ENCODE measurements at places on chromosomes 2 and 18. TPM values are rescaled to one million over a fixed set of nuclear protein-coding genes. Genes with fewer than 3 reads are reported as not detected.

DNA sequence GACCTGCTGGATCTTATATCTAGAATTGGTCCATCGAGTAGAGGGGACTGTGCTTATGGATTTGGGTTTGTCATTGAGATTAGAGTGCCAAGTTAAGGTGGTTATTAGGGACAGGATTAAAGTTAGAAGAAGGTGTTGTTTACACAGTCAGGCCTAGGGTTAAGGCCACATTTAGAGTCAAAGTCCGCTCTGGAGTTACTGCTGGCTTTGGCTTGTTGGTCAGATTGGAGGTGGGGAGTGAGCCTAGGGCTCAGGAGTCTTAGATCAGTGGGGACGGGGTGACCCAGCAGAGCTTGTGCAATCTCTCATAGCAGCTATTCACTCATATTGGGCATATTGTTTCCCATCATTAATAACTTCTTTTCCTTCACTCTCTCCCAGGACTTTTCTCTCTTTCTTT is 13.5 kb upstream of the EPAS1 start:
- H3K4me1 ChIP-seq = no peaks in the 10 kb centered on the region
- H3K36me3 ChIP-seq = no peaks in the 10 kb centered on the region
- H3K27ac ChIP-seq = no peak overlapping the region
- no peaks in the 10 kb centered on the region for H3K27me3 ChIP-seq
- H3K4me3 ChIP-seq = no peak overlapping the region

DNA sequence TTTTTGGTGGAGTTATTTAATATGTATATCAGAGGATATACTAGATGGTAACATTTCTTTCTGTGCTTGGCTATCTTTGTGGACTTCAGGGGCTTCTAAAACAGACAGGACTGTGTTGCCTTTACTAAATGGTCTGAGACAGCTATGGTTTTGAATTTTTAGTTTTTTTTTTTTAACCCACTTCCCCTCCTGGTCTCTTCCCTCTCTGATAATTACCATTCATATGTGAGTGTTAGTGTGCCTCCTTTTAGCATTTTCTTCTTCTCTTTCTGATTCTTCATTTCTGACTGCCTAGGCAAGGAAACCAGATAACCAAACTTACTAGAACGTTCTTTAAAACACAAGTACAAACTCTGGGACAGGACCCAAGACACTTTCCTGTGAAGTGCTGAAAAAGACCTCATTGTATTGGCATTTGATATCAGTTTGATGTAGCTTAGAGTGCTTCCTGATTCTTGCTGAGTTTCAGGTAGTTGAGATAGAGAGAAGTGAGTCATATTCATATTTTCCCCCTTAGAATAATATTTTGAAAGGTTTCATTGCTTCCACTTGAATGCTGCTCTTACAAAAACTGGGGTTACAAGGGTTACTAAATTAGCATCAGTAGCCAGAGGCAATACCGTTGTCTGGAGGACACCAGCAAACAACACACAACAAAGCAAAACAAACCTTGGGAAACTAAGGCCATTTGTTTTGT is 52.7 kb downstream of the SMAD4 start:
- H3K27me3 ChIP-seq = no peaks in the 10 kb centered on the region
- H3K36me3 ChIP-seq = peaks cover 70% of the 10 kb centered on the region
- H3K27ac ChIP-seq = no peak overlapping the region
- DNase-seq = no peak

DNA sequence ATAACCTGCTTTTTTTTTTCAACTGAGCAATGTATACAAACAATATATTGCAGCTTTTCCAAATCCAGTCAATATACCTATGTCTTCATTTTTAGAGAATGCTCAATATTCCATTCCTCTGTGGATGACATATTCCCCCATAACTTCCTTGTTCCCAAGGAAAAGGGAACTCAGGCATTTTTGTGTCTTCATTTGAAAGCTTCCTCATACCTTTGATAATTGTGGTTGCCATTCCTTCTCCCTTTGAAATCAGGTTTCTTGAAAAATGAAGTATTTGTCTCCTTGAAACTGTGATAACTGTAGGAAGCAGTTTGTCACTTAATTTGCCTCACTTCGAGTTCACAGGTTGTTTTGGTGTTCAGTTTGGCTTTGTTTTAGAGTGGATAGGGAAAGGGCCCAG is 13.5 kb downstream of the ELAC1 start:
- H3K27ac ChIP-seq = no peak overlapping the region
- H3K36me3 ChIP-seq = peaks cover 39% of the 10 kb centered on the region
- H3K4me1 ChIP-seq = no peaks in the 10 kb centered on the region
- H3K4me3 ChIP-seq = no peak overlapping the region
- no peak for DNase-seq

GRCh38 chr18:74148543-74149070 is 284 bp downstream of the TIMM21 start:
- H3K27ac ChIP-seq = peak overlapping the region; percentile 90
- DNase-seq = no peak
- no peaks in the 10 kb centered on the region for H3K36me3 ChIP-seq
- H3K4me3 ChIP-seq = peak overlapping the region; percentile 75

- H3K4me1 ChIP-seq = no peaks in the 10 kb centered on the region
- no peaks in the 10 kb centered on the region for H3K27me3 ChIP-seq
- no peak for DNase-seq
- no peaks in the 10 kb centered on the region for H3K36me3 ChIP-seq
- H3K4me3 ChIP-seq = no peak overlapping the region
These were observed 304.5 kb downstream of the EIPR1 start for GRCh38 chr2:3073041-3073595.

- DNase-seq = no peak
- no peak overlapping the region for H3K4me3 ChIP-seq
- peaks cover 6% of the 10 kb centered on the region for H3K36me3 ChIP-seq
These were observed 18.9 kb downstream of the SLC39A10 start for GRCh38 chr2:195675783-195676427.

DNA sequence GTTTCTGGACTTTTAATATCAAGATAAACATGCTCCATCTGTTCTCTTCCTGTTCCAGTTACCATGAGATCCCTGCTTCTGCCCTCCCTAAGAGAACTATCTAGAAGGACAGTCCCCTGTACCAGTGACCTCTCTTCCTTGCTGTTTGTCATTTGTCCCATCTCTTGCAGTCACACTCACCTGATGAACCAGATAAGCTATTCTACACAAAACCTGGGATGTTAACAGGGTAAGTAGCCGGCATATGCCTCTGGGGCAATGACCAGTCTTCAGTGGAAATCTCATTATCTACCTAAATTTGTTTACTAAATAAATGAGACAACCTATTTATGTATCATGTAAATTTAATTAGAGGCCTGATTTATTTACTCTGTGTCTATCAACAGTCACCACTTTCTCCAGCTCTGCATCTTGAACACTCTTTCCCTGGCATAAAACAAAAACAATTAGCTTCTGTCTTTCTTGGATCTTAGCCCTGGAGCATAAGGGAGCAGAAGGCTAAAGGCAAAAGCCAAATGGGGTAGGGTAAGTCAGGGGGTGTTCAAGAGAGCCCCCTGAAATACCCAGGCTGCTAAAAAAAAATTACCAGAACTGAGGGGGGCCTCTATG is 337.7 kb downstream of the ALK start:
- H3K4me1 ChIP-seq = no peaks in the 10 kb centered on the region
- H3K36me3 ChIP-seq = no peaks in the 10 kb centered on the region
- DNase-seq = no peak

DNA sequence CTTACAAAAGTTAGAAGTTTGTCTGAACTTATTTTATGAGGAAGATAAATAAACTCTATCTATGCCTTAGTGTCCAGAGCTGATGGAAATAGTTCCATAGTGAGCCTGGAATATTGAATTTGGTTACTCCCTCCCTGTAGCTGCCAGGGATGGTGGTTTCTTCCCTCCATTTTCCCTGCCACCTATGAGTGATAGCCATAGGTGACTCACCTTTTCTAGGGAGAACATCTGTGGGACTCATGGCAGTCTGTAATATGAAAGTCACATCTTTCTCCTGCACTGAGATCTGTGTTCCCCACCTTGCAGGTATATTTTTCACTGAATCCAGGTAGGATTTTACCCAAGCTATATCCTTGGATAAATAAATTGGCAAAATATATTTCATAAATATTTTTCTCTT is 148.8 kb downstream of the TPGS2 start:
- no peak overlapping the region for H3K27ac ChIP-seq
- H3K4me3 ChIP-seq = no peak overlapping the region
- H3K27me3 ChIP-seq = no peaks in the 10 kb centered on the region
- no peaks in the 10 kb centered on the region for H3K4me1 ChIP-seq

GRCh38 chr2:16057661-16058060 is 117.3 kb downstream of the MYCN start:
- H3K27me3 ChIP-seq = no peaks in the 10 kb centered on the region
- H3K4me1 ChIP-seq = no peaks in the 10 kb centered on the region
- H3K36me3 ChIP-seq = no peaks in the 10 kb centered on the region
- H3K4me3 ChIP-seq = no peak overlapping the region

GRCh38 chr18:4806331-4806730 is 351.2 kb upstream of the DLGAP1 start:
- H3K27ac ChIP-seq = no peak overlapping the region
- no peak overlapping the region for H3K4me3 ChIP-seq
- no peak for DNase-seq
- no peaks in the 10 kb centered on the region for H3K27me3 ChIP-seq
- no peaks in the 10 kb centered on the region for H3K36me3 ChIP-seq

DNA sequence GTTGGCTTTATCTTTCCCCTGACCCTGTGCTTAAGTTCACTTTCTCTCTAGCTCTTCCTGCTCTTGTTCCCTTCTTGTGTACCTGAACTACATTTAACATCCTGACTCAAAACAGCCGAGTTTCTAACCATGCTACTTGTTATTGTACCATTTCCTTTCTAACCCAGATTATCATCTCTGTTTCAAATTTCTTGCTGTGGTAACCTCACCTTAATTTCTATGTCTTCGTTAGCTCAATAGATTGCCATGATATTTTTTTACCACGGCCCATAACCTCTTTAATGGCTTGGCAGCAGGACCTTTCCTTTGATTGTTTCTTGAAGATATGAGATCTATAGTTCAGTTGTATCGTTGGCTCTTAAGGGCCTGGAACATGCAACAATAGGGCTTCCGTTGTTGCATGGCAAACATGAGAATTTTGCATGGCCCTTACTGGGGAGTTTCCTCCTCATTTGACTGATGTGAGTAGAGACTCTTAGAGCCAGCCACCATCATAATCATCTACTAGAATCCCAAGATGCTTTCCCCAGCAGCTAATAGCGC is 11.1 kb downstream of the CFAP36 start:
- no peaks in the 10 kb centered on the region for H3K4me1 ChIP-seq
- DNase-seq = no peak
- H3K27ac ChIP-seq = no peak overlapping the region

- H3K4me3 ChIP-seq = no peak within 1 kb of the TSS
- no peak within 1 kb of the TSS for H3K27ac ChIP-seq
- DNase-seq = no peak
- H3K36me3 ChIP-seq = no peaks in the 10 kb centered on the region
- H3K27me3 ChIP-seq = no peaks in the 10 kb centered on the region
These were observed at the start of gene TM4SF20 for GRCh38 chr2:227379095-227379494. Gene TM4SF20 (minus strand): TSS chr2:227379306. CDS start chr2:227379268, 38 bp downstream.

- H3K27me3 ChIP-seq = no peaks in the 10 kb centered on the region
- no peaks in the 10 kb centered on the region for H3K4me1 ChIP-seq
- H3K27ac ChIP-seq = no peak overlapping the region
These were observed 63.2 kb downstream of the KCMF1 start for GRCh38 chr2:85034158-85034557.

GRCh38 chr2:10054424-10054823 is 11.1 kb downstream of the KLF11 start:
- peaks cover 63% of the 10 kb centered on the region for H3K36me3 ChIP-seq
- no peak overlapping the region for H3K27ac ChIP-seq
- no peaks in the 10 kb centered on the region for H3K27me3 ChIP-seq
- no peak for DNase-seq
- peaks cover 26% of the 10 kb centered on the region for H3K4me1 ChIP-seq

DNA sequence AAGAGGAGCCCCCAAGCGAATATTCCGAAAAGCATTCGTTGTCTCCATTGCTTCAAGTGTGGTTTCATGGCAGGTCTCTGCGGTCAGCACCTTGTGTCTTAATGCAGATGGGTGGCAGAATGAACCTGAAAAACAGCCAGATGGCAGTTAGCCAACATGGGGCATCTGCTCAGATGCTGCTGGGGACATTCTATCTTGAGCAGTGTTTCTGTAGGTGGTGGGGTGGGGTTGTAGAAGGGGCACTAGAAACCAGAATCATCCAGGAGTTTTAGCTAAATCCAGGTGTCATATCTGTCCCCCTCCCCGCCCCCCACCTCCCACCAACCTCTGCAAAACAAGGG is 42.1 kb downstream of the ST6GAL2 start:
- H3K36me3 ChIP-seq = no peaks in the 10 kb centered on the region
- no peaks in the 10 kb centered on the region for H3K4me1 ChIP-seq
- H3K27ac ChIP-seq = no peak overlapping the region
- DNase-seq = no peak
- no peak overlapping the region for H3K4me3 ChIP-seq

DNA sequence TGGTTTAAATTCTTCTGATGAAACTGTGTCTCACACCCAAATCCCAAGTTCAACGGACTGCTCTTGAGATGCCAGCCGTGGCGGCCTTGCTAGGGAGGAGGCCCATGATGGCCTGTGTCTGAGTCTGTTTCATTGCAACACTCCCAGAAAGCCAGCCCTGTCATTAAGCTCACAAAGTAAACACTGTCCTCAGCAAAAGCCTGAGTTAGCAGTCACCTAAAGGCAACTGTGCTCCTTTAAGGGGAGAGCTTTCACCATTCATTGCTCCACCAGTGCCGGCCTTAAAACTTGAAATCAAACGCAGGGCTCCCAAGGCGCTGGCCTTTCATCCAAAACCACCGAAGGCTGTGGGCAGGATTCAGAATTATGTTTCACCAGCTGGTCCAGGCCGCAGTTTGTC is 42.5 kb upstream of the PPP1CB start:
- peak; percentile 71 for DNase-seq
- no peaks in the 10 kb centered on the region for H3K4me1 ChIP-seq
- peak overlapping the region; percentile 60 for H3K27ac ChIP-seq
- no peak overlapping the region for H3K4me3 ChIP-seq
- H3K27me3 ChIP-seq = no peaks in the 10 kb centered on the region
- H3K36me3 ChIP-seq = no peaks in the 10 kb centered on the region

DNA sequence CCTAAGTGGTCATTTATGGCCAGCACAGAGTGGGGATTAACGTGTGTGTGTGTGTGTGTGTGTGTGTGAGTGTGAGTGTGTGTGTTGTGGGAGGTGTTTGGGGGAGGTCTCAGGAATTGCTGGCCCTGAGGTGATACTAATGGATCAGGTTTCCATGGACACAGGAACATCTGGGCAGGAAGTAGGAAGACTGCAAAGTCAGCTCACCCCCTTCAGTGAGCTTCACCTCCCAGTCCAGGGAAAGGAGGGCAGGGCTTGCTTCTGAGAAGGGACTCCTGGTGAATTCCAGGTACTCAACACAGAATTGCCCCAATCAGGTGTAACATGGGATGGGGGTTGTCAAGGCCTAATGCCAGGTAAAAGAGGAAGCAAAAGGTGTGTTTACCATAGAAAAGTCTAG is 30.3 kb upstream of the IL1R1 start:
- DNase-seq = no peak
- H3K27ac ChIP-seq = no peak overlapping the region
- H3K4me3 ChIP-seq = no peak overlapping the region
- H3K27me3 ChIP-seq = no peaks in the 10 kb centered on the region
- no peaks in the 10 kb centered on the region for H3K36me3 ChIP-seq

GRCh38 chr2:119308793-119309330 is 57.8 kb downstream of the C2orf76 start:
- H3K36me3 ChIP-seq = no peaks in the 10 kb centered on the region
- H3K4me3 ChIP-seq = no peak overlapping the region
- H3K4me1 ChIP-seq = no peaks in the 10 kb centered on the region
- no peak for DNase-seq
- H3K27ac ChIP-seq = no peak overlapping the region

The MTCL1 gene
- total RNA-seq = 10.1 TPM

The CD8B gene
- total RNA-seq = 2.1 TPM

The ALPI gene
- not detected for total RNA-seq

The RAB6C gene
- not detected for total RNA-seq

The ORC4 gene
- 38.2 TPM for total RNA-seq

The M1AP gene
- total RNA-seq = 1.4 TPM

The AGAP1 gene
- 33.4 TPM for total RNA-seq

The SLC4A5 gene
- total RNA-seq = 3.2 TPM
